ENCODE measurements at places on chromosomes 6 and 20. TPM values are rescaled to one million over a fixed set of nuclear protein-coding genes. Genes with fewer than 3 reads are reported as not detected.

Gene LINC00237
- total RNA-seq, result not detected

Gene ECT2L
- under 0.01 TPM for total RNA-seq

Gene MEA1
- total RNA-seq, result 18.6 TPM

Gene TREM2
- not detected for total RNA-seq

Gene PRPH2
- 0.72 TPM for total RNA-seq
